ENCODE measurements at places on chromosomes 16 and 17. TPM values are rescaled to one million over a fixed set of nuclear protein-coding genes. Genes with fewer than 3 reads are reported as not detected.

Gene CCDC40
- 0.15 TPM for total RNA-seq

Gene SLC5A10
- not detected for total RNA-seq

Gene PPY
- total RNA-seq: not detected

Gene MYL11
- 2.7 TPM for total RNA-seq

Gene PIRT
- not detected for total RNA-seq

Gene SLC38A8
- not detected for total RNA-seq

Gene MEIOB
- not detected for total RNA-seq

DNA sequence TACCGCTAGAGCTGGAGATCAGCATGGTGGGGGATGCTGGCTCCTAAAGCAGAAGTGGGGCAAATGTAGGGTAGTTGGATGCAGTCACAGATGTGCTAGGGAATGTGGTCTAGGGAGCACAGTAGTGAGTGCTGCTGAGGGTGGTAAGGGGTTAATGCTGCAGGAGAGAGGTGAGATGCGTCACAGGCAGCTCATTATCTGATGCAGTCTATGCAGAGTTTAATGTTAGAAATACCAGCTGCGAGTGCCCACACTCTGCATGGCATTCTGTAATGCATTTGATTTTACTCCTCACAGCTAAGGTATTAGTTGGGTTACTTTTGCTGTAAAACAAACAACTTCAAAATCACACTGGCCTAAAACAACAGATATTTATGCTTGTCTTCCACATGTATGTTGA, 491.3 kb upstream of the HSBP1 start:
- no peak for DNase-seq

- DNase-seq: no peak
These were observed 68.7 kb downstream of the TTC19 start for GRCh38 chr17:16068323-16068722.

DNA sequence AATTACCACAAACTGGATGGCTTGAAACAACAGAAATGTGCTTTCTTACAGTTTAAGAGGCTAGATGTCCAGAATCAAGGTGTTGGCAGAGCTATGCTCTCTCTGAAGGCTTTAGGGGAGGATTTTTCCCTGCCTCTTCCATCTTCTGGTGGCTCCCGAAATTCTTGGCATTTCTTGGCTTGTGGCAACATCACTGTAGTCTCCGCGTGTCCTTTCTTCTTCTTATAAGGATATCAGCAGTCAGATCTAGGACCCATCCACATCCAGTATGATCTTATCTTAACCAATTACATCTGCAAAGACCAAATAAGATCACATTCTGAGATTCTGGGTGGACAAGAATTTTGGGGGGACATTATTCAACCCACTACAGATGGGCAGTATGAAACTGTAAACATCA, 119.2 kb upstream of the PMFBP1 start:
- no peak for DNase-seq

- DNase-seq: no peak
These were observed 185.9 kb downstream of the RGS9 start for GRCh38 chr17:65323049-65323448.

- DNase-seq: no peak
These were observed 68.1 kb downstream of the NDEL1 start for GRCh38 chr17:8503807-8504206.

GRCh38 chr16:8253718-8254117, 336.6 kb downstream of the TMEM114 start:
- no peak for DNase-seq

DNA sequence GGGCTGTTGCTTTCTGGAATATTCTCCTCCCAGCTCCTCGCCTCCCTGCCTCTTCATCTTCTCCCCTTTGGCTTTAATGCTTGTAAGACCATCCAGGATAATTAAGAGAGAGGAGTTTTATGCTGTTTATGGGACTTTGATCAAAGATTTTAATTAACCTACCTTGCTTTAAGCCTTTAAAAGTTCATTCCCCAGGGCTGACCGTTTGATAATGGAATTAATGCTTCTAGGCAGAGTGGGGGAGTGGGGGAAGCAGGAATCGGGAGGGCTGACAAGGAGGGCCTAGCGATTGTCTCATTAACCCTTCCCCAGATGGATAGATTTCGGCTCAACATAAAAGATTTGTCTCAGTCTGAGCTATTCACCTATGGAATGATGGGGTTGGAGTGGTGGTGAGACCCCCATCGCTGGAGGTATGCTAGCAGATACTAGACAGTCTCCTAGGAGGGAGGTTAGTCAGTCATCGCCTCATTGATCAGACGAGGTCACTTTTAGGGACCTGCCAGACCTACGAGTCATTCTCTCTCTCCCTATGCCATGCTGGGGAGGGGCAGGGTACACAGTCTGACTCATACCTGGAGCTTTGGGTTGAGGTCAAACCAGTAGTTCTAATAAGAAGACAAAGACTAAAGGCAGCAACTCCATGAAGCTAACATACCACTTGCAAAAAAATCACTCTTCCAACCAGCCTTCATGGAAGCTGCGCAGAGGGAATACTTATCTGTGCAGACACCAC, 236.6 kb upstream of the NLRP1 start:
- no peak for DNase-seq

GRCh38 chr17:72332367-72332766, 211.5 kb downstream of the SOX9 start:
- no peak for DNase-seq

- no peak for DNase-seq
These were observed 53.5 kb downstream of the TNFRSF13B start for GRCh38 chr17:16918443-16918842.

- peak; percentile 80 for DNase-seq
These were observed 9.7 kb downstream of the RMI2 start for GRCh38 chr16:11354733-11355574.

- DNase-seq: no peak
These were observed 50.0 kb downstream of the ENGASE start for GRCh38 chr17:79124513-79125209.

All from activated T-helper 1 cell treated with anti-CD3 and anti-CD28 coated beads, Interleukin-12 subunit alpha, Interleukin-12 subunit beta, Interleukin-2, Interleukin-4 antibody, amounts not matched to agents 30 ng/mL and 10 ng/mL and 1 ng/mL, durations not matched to agents 14 hours and 24 hours and 36 hours (primary cell).